ENCODE measurements at places on chromosomes 4 and X. TPM values are rescaled to one million over a fixed set of nuclear protein-coding genes. Genes with fewer than 3 reads are reported as not detected.
A peak's percentile ranks its signal among the peaks of the same experiment; 100 is the strongest.

The CTBP1 gene
- total RNA-seq = 178 TPM

DNA sequence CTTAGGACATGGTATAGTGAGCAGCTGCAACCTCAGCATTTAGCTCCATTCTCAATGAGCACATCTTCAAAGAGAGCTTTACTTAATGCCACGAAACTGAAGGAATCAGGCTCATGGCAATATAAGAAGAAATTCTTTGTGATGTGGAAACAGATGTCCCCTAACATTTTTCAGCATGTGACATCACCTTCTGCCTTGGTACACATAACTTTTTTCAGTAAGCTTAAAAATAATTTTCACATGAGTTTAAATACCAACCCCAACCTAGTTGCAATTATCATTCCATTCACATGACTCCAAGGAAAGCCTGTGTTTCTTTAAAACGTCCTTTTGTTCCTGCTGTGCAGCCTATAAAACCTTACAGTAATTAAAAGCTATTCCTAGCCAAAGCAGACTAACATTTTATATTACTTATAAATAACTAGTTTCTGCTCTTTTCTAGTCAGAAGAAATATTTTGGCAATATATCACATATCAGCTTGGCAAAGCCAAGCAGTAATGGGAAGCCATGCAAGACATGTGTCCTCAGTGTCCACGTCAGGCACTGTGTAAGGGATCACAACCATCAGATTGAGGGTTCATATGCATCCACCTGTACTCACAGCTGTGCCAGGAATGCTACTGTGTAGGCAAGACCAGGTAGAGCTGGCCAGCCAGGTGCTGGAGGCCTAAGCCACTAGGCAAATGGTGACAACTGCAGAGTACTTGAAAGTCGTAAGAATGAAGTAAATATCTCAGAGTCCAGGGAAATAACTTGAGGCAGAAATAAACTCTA lies 466.6 kb downstream of the INPP4B start:
- DNase-seq = peak; percentile 1

- no peak for DNase-seq
These were observed 219.1 kb downstream of the MID1 start for GRCh38 chrX:10401239-10401638.

DNA sequence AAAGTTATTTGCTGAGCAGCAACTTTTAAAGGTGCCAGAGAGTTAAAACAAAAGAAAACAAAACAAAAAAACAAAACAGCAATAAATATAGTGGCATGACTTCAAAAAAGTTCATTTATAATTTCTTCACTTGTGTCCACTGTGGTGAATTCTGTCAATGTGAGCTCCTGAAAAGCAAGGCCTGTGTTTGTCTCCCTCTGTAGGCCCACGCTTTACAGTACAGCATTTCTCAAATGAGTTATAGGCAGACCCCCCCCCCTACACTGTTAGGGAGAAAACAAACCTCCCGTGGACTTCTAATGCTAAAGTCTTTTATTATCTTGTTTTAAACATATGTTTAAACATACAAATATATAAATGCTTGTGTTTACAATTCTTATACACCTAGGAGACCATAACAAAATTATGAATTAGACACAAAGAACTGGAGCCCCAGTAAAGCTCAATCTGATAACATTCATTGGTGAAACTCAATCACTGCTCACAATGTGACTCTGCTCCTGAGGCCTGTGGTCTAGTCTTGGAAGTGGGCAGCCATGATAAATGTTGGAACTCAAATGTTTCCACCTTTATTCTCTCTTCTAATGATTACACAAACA lies 47.0 kb upstream of the SCOC start:
- DNase-seq = no peak

GRCh38 chr4:77219266-77219665 lies 62.3 kb downstream of the CCNG2 start:
- no peak for DNase-seq
